ENCODE measurements at places on chromosomes 3 and 15.
A peak's percentile ranks its signal among the peaks of the same experiment; 100 is the strongest.

- no peak for DNase-seq
Observed at GRCh38 chr15:67558502-67558901, 16.0 kb downstream of the MAP2K5 start.

- no peak for DNase-seq
Observed at GRCh38 chr3:179324270-179324754, 1.5 kb downstream of the ZNF639 start.

- DNase-seq, result no peak
Observed at GRCh38 chr15:39429898-39430357, 151.0 kb upstream of the THBS1 start.

DNA sequence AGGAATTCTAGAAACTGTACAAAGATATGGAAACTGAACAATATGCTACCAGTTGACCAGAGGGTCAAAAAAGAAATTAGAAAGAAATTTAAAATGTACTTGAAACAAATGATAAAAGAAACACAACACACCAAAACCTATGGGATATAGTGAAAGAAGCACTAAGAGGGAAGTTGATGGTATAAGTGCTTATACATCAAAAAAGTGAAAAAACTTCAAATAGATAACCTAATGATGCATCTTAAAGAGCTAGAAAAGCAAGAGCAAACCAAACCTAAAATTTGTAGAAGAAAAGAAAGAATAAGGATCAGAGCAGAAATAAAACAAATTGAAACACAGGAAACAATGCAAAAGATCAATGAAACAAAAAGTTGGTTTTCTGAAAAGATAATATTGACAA is 68.2 kb downstream of the TFDP2 start:
- no peak for DNase-seq

- no peak for DNase-seq
Observed at GRCh38 chr15:37041042-37041441, 59.3 kb downstream of the MEIS2 start.

DNA sequence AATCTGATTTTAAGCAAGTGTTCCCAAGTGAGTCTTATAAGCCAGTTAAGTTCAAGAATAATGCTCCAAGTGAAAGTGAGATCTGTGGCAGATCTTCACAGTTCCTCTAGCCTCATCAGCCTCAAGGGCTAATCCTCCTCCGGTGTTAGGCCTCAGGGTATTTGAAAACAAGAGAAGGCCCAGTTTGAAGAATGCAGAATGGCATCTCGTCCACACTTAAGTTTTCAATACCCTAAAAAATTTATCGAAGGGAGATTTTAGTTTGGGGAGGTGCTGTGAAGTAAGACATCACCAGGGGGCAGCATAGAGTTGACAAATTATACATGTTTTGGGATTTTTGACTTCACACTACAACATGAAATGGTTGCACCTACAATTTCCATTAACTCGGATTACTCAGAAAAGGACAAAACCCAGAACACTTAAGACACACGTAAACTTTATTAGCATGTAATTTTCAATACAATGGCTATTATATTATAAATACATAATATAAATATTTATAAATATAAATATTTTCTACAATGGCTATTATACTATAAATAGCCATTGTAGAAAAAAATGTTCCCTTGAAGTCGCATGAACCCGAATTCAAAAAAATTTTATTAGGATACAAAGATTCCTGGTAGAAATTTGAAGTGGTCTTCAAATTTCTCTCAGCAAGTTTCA is 2.3 kb upstream of the TMEM266 start:
- peak; percentile 49 for DNase-seq

DNA sequence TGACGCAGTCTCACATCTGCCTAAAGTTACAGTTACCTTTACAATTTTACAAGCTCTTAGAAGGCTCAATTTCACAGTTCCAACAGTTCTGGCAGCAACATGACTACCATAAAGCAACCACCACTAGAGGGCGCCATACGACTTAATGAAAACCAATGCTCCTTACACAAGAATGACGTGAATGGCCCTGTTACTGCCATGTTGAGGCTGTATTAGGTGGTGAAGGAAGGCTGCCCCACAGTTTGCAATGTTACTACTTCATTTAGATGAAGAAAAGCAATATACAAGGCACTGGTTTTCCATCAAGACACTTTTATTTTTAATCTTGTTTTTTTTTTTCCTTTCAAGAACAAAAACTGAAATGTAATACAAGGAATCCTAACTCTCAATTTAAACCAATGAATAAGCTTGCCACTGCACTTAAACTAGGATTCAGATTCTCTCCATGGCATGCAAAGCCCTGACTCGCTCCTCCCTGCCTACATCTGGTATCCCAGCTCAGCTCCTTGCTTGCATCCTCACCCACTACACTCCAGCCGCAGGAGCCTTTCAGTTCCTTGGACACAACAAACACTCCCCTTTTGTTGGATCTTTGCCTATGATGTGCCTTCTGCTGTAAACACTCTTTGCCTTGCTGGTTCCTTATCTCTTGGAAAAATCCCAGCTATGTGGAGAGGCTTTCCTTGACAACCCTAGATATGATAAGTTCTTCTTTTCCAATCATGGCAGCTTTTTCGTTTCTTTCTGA is 270.7 kb downstream of the GBE1 start:
- DNase-seq, result peak; percentile 53

DNA sequence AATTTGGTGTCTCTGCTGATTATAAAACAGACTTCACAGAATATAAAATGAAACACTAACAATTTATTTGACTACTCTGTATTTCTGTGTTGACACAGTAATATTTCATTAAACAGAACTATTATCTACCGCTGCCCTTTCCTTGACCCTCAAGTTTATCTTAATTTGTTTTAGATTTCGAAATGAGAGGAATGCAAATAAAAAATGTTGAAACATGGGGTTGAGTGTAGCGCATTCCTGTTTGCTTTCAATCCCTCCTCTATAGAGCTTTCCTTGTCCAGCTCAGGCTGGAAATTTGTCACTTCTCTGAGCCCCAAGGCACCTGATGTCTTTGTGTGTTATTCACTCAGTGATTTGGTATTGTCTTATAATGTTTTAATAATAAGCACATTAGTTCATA is 550.2 kb downstream of the ZBBX start:
- no peak for DNase-seq

- DNase-seq, result no peak
Observed at GRCh38 chr3:197690754-197691153, 46.0 kb downstream of the RUBCN start.

Data from germinal center (tissue), 1 donor.